ENCODE measurements at places on chromosomes 5 and 9.

- no peak for DNase-seq
Measured at GRCh38 chr5:65026816-65027548, 258.3 kb downstream of the CWC27 start.

GRCh38 chr5:180540050-180540694, 46.0 kb downstream of the CNOT6 start:
- no peak for DNase-seq

- no peak for DNase-seq
Measured at GRCh38 chr5:111670826-111671492, 86.0 kb downstream of the NREP start.

- no peak for DNase-seq
Measured at GRCh38 chr5:62457071-62457470, 44.5 kb downstream of the IPO11 start.

GRCh38 chr5:171863935-171864334, 78.3 kb downstream of the SMIM23 start:
- no peak for DNase-seq
